Occipital lobe (tissue), 3 donors: ENCODE measurements at places on chromosomes 2 and 18.

- DNase-seq = no peak
Measured at GRCh38 chr2:3042601-3043585, 334.7 kb downstream of the EIPR1 start.

- no peak for DNase-seq
Measured at GRCh38 chr2:205806143-205806905, 124.0 kb downstream of the NRP2 start.

DNA sequence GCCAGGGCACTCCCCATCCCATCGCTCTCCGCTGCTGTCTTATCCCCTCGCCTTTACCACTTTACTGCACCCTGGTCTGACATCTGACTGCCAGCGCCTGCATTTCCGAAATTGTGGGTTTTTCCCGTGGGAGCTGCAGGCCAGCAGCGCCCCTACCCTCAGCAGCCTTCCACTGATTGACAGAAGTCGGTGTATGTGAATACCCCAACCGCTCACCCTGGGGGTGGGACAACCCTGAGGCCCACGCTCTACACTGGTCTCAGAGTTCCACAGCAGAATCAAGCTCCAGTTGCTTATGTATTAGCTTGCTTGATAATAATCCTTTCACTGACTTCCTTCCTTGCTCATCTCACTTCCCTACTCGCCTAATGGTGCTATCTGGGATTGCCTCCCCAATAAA, 62.0 kb downstream of the POLE4 start:
- DNase-seq = no peak

DNA sequence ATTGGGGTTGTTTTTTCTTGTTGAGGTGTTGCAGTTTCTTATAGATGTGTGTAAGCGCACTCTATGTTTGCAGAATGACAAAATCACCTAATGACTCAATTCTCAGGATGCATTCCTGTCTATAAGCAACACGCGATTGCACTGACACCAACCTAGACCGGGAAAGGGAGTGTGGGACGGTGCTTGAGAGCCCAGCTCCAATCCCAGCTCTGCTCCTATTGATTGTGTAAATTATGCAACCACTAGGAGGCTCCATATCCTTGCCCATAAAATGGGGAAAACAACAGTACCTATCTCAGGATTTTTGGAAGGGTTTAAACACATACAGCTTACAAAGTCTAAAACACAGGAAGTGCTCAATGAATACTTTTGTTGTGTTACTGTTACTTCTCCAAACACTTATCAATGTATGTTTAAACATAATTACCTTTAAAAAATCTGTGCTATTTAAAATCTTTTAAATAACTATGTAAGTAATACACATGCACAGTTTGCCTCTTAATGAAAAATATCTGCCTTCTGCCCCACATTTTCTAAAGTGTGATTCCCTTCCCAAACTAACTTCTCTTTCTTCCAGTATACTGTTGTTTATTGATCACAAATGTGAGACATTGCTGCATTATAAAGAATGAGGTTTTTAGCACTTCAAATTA, 132.5 kb downstream of the SPHKAP start:
- DNase-seq = no peak

- no peak for DNase-seq
Measured at GRCh38 chr18:58578321-58578720, 50.6 kb downstream of the ALPK2 start.

GRCh38 chr2:188078534-188078933, 213.1 kb upstream of the GULP1 start:
- no peak for DNase-seq

- DNase-seq = no peak
Measured at GRCh38 chr2:73925853-73926492, 707 bp upstream of the DGUOK start.

DNA sequence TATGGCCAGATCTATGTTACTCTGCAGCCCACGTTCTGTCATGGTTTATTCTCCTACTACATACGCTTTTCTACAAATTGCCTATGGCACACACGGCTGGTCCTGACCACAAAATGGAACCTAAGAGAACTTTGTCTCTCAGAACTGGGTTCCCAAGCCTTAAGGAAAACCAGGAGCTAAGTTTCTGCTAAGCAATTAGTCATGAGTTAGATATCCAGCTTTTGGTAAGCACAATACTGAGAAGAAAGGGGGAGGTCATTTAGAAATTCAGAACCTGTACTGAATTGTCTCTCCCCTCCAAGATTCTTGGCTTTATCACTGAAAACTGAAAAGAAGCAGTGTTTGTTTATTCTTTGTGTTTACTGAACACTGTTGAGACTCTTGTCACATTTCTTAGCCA, 283.5 kb upstream of the TANK start:
- no peak for DNase-seq

GRCh38 chr18:12059334-12060181, 34.1 kb upstream of the ANKRD62 start:
- DNase-seq = no peak

DNA sequence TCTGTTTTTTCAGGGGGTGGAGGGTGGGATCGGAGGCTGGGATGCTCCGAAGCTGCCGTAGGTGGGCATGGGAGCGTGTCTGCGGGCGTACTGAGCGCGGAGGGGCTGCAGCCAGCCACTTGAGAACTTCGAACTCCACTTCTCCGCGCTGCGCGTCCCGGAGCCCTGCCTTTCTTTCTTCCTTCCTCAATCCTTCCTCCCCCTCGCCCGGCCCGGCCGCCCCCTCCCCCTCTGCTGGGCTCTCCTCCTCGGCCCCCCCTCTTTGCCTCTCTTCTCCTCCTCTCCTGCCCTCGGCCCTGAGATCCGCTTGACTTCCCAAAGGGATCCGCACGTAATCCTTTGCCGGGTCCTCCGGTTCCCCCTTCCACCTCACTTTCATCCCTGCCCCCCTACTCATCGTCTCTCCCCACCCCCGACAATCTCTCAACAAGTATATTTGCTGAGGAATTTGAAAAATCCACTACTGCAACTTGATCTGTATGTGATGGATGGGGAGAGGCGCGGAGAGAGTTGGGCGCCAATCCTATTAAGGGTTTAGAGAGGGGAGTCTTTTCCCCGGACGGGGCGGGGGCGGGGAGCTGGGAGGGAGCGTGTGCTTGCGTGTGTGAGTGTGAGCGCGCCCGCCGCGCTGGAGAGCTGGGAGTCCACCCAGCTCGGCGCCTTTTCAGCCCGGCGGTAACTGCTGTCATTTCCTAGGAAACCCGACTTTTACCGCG, 1.1 kb downstream of the GLI2 start:
- DNase-seq = no peak

- DNase-seq = no peak
Measured at GRCh38 chr18:53745986-53746385, 478.5 kb downstream of the MBD2 start.

DNA sequence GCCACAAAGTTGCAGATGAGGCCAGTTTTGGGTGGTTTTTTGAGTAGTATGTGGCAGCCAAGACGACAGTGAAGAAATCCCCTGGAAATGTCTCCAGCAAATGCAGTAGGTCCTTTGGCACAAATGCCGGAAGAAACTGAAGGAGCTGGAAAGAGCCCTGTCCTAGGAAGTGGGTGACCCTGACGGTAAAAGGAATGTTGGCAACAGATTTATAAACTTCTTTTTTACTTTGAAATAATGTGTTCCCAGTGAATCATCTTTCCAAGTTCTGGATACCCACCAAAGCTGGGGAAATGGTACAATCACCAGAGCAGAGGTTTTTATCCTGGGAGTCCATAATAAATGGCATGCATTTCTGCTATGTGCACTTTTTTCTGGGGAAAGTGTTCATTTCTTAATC, 112.9 kb downstream of the CSRNP3 start:
- no peak for DNase-seq

GRCh38 chr2:217784996-217785543, 217.7 kb downstream of the TNS1 start:
- DNase-seq = no peak

GRCh38 chr2:182038576-182038975, 52.9 kb downstream of the PPP1R1C start:
- DNase-seq = no peak

- DNase-seq = no peak
Measured at GRCh38 chr2:15945909-15946705, 5.8 kb downstream of the MYCN start.
